Upper lobe of left lung (tissue), 6 donors: ENCODE measurements at places on chromosomes 4 and X. TPM values are rescaled to one million over a fixed set of nuclear protein-coding genes. Genes with fewer than 3 reads are reported as not detected.

Gene GPR173
- total RNA-seq, result 0.46 TPM

GRCh38 chr4:114036426-114036825 is 57.0 kb upstream of the ARSJ start:
- no peak for DNase-seq
- H3K27ac ChIP-seq, result no peak overlapping the region
- no peak overlapping the region for H3K4me3 ChIP-seq
- H3K36me3 ChIP-seq, result no peaks in the 10 kb centered on the region
- H3K4me1 ChIP-seq, result no peaks in the 10 kb centered on the region
- no peaks in the 10 kb centered on the region for H3K27me3 ChIP-seq

Gene XK
- under 0.01 TPM for total RNA-seq

DNA sequence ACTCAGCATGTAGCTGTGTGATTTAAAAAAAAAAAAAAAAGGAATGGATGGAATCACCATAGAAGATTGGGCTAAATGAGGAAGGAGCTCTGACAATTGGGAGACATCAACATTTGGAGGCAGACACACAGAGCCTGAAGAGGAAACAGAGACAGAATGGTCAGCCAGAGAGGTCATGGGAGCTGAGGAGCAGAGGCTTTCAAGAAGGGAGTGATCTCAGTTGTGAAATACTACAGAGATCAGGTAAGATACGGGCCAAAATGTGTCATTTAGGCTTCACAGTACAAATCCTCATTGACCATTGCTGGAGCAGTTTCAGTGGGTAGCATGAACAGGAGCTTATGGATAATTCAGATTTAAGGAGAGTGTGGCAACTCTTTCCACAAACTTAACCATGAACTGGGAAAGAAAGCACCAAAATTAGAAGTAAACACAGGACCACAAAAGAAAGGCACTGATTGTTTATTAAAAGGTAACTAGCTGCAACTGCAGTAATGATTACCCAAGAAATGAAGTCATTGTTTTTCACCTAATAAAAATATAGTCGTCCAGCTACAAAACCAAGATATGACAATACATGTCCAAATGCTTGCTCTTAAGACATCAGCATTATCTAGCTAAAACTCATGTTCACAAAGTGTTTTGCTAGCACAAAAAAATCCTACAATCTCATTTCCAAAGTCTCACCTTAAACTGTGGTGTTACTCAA is 203.2 kb downstream of the DHX15 start:
- no peak overlapping the region for H3K27ac ChIP-seq
- H3K36me3 ChIP-seq, result no peaks in the 10 kb centered on the region
- no peak for DNase-seq

DNA sequence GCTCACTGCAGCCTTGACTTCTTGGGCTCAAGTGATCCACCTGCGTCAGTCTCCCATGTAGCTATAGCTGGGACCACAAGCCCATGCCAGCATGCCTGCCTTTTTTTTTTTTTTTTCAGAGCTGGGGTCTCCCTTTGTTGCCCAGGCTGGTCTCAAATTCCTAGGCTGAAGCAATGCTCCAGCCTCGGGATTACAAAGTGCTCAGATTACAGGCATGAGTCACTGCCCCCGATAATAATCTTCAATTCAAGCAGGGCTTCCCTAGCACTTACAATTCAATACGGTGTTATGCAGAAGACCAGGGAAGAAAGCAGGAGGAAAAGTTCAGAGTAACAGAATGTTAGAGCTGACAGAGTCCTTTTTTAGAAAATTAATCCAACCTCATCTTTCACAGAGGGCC is 26.1 kb downstream of the OTOP1 start:
- H3K36me3 ChIP-seq, result no peaks in the 10 kb centered on the region
- H3K4me3 ChIP-seq, result no peak overlapping the region
- no peak for DNase-seq
- H3K4me1 ChIP-seq, result no peaks in the 10 kb centered on the region
- H3K27ac ChIP-seq, result no peak overlapping the region

Gene STEEP1
- total RNA-seq, result 36.5 TPM

Gene PDGFRA
- 75.1 TPM for total RNA-seq

GRCh38 chr4:186013419-186014186 is 55.4 kb upstream of the TLR3 start:
- no peak overlapping the region for H3K27ac ChIP-seq
- no peak for DNase-seq
- H3K4me1 ChIP-seq, result no peaks in the 10 kb centered on the region
- H3K27me3 ChIP-seq, result no peaks in the 10 kb centered on the region
- no peak overlapping the region for H3K4me3 ChIP-seq

Gene PDCL2
- not detected for total RNA-seq

DNA sequence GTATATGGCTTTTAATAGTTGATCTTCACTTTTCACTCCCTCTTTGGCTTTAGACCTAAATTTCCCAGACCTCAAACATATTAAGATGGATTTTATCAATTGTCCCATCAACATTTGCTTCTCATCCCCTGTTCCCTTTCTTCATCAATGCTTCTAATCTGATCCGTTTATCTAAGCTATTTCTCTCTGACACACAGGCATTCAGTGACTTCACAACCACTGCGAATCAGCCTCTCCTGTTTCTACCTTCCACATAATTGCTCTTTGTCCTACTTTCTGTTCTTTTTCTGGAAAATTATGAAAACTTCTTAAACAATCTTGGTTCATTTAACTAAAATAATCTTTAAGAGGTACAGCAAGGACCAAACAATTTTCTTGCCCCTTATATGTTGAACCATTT is 115.2 kb downstream of the GLRA3 start:
- no peaks in the 10 kb centered on the region for H3K4me1 ChIP-seq
- no peaks in the 10 kb centered on the region for H3K36me3 ChIP-seq
- no peak overlapping the region for H3K4me3 ChIP-seq
- H3K27ac ChIP-seq, result no peak overlapping the region

DNA sequence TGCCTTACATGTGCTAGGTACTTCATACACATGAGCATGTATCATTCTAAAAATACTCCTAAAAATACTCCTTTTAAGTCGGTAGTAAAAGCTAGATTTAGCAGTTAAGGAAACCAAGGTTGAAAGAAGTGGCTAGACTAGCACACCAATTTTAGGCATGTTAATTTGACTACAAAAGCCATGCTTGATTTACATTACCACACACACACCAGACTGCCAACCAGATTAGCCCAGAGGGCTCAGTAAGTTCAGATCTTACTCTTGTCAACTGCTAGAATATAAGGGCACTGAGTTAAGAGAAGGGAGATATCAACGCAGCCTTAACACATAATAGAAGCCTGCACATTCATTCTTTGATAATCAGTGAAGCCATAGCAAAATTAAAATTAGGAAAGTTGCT is 117.9 kb downstream of the MID1IP1 start:
- H3K4me1 ChIP-seq, result no peaks in the 10 kb centered on the region
- no peaks in the 10 kb centered on the region for H3K27me3 ChIP-seq
- H3K4me3 ChIP-seq, result no peak overlapping the region
- no peak overlapping the region for H3K27ac ChIP-seq
